ENCODE measurements at places on chromosomes 7 and 10. TPM values are rescaled to one million over a fixed set of nuclear protein-coding genes. Genes with fewer than 3 reads are reported as not detected.

DNA sequence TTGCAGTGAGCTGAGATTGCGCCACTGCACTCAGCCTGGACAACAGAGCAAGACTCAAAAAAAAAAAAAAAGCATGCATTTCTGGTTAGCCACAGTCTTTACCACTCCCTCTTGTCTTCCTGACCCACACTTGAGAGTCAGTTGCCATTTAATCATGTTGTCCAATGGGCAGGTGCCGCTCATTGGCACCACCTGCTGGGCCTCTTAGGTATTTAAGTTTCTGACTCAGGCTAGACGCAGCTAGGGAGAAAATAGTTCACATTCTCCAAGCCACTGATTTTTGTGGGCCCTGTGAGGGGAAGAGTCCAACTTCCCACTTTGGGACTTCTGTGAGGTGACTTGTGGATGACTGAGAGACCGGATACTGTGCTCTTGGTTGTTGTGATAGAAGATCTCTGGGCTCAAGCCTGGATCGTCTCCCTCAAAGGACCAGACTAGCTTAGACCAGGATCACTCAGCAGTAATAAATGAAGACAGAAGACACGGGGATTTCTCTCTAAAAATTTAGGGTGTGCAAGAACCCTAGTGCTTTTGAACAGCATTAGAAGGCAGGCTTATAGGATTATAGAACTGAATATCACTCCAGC, 26.8 kb upstream of the SORCS3 start:
- H3K27ac ChIP-seq: no peak overlapping the region
- H3K4me3 ChIP-seq: no peak overlapping the region
- no peaks in the 10 kb centered on the region for H3K4me1 ChIP-seq
- no peaks in the 10 kb centered on the region for H3K36me3 ChIP-seq

GRCh38 chr7:104137971-104138370, 69.8 kb downstream of the ORC5 start:
- peaks cover 32% of the 10 kb centered on the region for H3K36me3 ChIP-seq
- no peak overlapping the region for H3K27ac ChIP-seq
- H3K4me1 ChIP-seq: no peaks in the 10 kb centered on the region
- no peaks in the 10 kb centered on the region for H3K27me3 ChIP-seq

DNA sequence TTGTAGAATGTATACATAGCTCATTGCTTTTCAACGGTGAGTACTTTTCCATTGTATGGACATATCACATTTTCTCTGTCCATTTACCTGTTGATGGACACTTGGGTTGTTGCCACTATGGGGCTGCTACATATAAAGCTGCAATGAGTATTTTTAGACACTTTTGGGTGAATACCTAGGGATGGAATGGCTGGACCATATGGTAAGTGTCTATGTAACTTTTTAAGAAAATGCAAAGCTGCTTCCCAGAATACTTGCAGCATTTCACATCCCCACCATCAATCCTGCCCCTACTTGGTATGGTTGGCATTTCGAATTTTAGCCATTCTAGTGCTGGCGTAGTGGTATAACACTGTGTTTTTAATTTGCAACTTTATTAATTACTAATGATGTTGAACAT, 274.6 kb downstream of the TNS3 start:
- no peaks in the 10 kb centered on the region for H3K27me3 ChIP-seq
- no peak for DNase-seq
- no peak overlapping the region for H3K4me3 ChIP-seq
- peaks cover 21% of the 10 kb centered on the region for H3K36me3 ChIP-seq
- H3K27ac ChIP-seq: no peak overlapping the region

YAE1 gene
- 20.9 TPM for total RNA-seq

HOXA9 gene
- not detected for total RNA-seq

DNA sequence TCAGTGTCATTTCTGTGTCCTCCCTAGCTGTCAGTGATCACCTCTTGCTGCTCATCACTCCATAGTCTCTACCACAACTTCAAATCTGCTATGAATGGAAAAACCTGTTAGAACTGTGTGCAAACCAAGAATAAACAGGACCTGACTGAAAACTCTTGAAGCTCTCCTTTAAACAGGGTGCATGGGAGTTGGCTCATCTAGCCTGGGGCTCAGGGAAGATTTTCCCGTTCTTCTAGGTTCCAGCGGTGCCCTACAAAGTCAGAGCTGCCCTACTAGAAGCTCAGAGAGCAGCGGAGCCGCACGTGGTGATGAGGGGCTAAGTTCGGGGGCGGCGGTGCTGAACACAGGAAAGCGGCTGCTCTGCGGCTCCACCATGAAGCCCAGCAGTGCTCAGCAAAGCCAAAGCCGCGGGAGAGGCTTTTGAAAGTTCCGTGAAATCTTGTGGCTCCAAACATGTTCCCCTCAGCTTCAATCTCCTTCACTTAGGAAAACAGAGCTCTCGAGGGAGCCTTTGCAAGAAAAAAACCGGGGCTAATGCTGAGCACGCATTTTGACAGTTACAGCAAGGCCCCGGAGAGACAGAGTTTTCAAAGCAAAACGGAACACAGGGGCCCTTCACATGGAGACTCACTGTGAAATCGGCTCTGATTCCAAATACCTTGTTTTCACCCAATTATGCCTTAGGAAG, 30.5 kb downstream of the RGS10 start:
- peaks cover 8% of the 10 kb centered on the region for H3K4me1 ChIP-seq
- no peak for DNase-seq
- H3K27me3 ChIP-seq: no peaks in the 10 kb centered on the region
- no peaks in the 10 kb centered on the region for H3K36me3 ChIP-seq
- H3K4me3 ChIP-seq: no peak overlapping the region

GRCh38 chr10:74733612-74734011, 92.8 kb upstream of the KAT6B start:
- H3K4me3 ChIP-seq: no peak overlapping the region
- H3K27ac ChIP-seq: no peak overlapping the region
- H3K36me3 ChIP-seq: no peaks in the 10 kb centered on the region
- no peaks in the 10 kb centered on the region for H3K27me3 ChIP-seq

- no peaks in the 10 kb centered on the region for H3K27me3 ChIP-seq
- H3K36me3 ChIP-seq: no peaks in the 10 kb centered on the region
- H3K27ac ChIP-seq: no peak overlapping the region
Observed at GRCh38 chr7:41916450-41916927, 213.6 kb upstream of the INHBA start.

- H3K36me3 ChIP-seq: no peaks in the 10 kb centered on the region
- no peak overlapping the region for H3K27ac ChIP-seq
- DNase-seq: no peak
- H3K4me1 ChIP-seq: no peaks in the 10 kb centered on the region
- no peaks in the 10 kb centered on the region for H3K27me3 ChIP-seq
Observed at GRCh38 chr10:16901106-16901505, 83.9 kb upstream of the RSU1 start.

GRID2IP gene
- total RNA-seq: not detected

GRCh38 chr7:25037325-25037724, 57.3 kb upstream of the OSBPL3 start:
- H3K4me1 ChIP-seq: peaks cover 11% of the 10 kb centered on the region

GRCh38 chr7:22667562-22668239, 59.3 kb upstream of the IL6 start:
- no peak for DNase-seq
- no peaks in the 10 kb centered on the region for H3K27me3 ChIP-seq
- no peak overlapping the region for H3K4me3 ChIP-seq
- H3K4me1 ChIP-seq: peaks cover 7% of the 10 kb centered on the region
- no peak overlapping the region for H3K27ac ChIP-seq

GNAI1 gene
- total RNA-seq: not detected

- no peaks in the 10 kb centered on the region for H3K36me3 ChIP-seq
- H3K27me3 ChIP-seq: no peaks in the 10 kb centered on the region
- H3K4me3 ChIP-seq: no peak overlapping the region
- no peaks in the 10 kb centered on the region for H3K4me1 ChIP-seq
- no peak overlapping the region for H3K27ac ChIP-seq
Observed at GRCh38 chr7:209906-210305, 17.5 kb downstream of the FAM20C start.

GRCh38 chr7:105353752-105354328, 34.9 kb downstream of the SRPK2 start:
- H3K27ac ChIP-seq: no peak overlapping the region
- H3K4me3 ChIP-seq: no peak overlapping the region
- H3K36me3 ChIP-seq: no peaks in the 10 kb centered on the region

DNA sequence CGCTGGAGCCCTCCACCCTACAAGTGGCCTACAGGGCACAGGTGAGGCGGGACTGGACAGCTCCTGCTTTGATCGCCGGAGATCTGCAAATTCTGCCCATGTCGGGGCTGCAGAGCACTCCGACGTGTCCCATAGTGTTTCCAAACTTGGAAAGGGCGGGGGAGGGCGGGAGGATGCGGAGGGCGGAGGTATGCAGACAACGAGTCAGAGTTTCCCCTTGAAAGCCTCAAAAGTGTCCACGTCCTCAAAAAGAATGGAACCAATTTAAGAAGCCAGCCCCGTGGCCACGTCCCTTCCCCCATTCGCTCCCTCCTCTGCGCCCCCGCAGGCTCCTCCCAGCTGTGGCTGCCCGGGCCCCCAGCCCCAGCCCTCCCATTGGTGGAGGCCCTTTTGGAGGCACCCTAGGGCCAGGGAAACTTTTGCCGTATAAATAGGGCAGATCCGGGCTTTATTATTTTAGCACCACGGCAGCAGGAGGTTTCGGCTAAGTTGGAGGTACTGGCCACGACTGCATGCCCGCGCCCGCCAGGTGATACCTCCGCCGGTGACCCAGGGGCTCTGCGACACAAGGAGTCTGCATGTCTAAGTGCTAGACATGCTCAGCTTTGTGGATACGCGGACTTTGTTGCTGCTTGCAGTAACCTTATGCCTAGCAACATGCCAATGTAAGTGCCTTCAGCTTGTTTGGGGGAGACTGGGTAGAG, at the start of gene COL1A2:
Gene COL1A2, plus strand, starts transcription at position 459 of the 704 bp plus-strand sequence. Its CDS starts 137 bp downstream, at position 596.
- H3K27ac ChIP-seq: no peak within 1 kb of the TSS
- no peaks in the 10 kb centered on the region for H3K27me3 ChIP-seq
- H3K4me1 ChIP-seq: no peaks in the 10 kb centered on the region
- DNase-seq: no peak

DNA sequence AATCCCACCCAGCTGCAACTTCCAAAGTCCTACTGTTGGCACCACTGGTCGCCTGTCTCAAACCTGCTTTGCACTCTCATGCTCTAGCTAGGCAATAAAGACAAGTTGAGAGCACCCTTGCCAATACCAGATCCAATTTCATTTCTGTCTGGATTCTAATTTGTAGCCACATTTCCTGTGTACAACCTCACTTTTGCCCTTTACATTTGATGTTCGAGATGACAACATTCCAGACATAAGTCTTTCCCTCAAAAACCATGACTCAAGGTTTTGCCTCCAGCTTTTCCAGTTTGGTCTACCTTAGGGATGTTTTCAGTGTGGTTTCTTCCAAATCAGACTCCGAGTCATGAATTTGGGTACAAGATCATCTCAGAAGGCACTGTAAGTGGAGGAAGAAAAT, 309.0 kb downstream of the GPAM start:
- peaks cover 13% of the 10 kb centered on the region for H3K4me1 ChIP-seq
- H3K36me3 ChIP-seq: no peaks in the 10 kb centered on the region
- no peak overlapping the region for H3K27ac ChIP-seq
- no peaks in the 10 kb centered on the region for H3K27me3 ChIP-seq
- no peak overlapping the region for H3K4me3 ChIP-seq

ANKRD2 gene
- total RNA-seq: not detected

- no peak overlapping the region for H3K27ac ChIP-seq
- no peaks in the 10 kb centered on the region for H3K27me3 ChIP-seq
- DNase-seq: no peak
- H3K4me1 ChIP-seq: no peaks in the 10 kb centered on the region
- H3K36me3 ChIP-seq: no peaks in the 10 kb centered on the region
Observed at GRCh38 chr7:108078691-108079090, 51.5 kb downstream of the LAMB4 start.

DNA sequence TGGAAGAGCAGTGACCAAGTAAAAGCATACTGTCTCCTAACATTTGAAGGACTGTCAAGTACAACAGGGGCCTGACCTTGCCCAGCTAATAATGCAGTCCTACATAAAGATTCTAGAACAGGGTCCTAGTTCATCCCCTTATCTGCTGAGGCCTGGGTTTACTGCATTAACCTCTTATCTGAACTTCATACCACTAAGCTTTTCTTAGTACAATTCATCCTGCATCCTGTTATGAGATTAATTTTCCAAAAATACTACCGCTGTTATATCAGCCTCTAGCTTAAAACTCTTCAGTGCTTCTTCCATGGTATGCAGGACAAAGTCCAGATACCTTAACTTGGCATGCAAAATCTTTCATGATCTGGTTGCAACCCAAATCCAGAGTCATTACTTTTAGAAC, 72.5 kb downstream of the CHRM2 start:
- H3K4me3 ChIP-seq: no peak overlapping the region
- H3K36me3 ChIP-seq: no peaks in the 10 kb centered on the region
- H3K4me1 ChIP-seq: no peaks in the 10 kb centered on the region
- no peak for DNase-seq
- H3K27me3 ChIP-seq: no peaks in the 10 kb centered on the region

DNA sequence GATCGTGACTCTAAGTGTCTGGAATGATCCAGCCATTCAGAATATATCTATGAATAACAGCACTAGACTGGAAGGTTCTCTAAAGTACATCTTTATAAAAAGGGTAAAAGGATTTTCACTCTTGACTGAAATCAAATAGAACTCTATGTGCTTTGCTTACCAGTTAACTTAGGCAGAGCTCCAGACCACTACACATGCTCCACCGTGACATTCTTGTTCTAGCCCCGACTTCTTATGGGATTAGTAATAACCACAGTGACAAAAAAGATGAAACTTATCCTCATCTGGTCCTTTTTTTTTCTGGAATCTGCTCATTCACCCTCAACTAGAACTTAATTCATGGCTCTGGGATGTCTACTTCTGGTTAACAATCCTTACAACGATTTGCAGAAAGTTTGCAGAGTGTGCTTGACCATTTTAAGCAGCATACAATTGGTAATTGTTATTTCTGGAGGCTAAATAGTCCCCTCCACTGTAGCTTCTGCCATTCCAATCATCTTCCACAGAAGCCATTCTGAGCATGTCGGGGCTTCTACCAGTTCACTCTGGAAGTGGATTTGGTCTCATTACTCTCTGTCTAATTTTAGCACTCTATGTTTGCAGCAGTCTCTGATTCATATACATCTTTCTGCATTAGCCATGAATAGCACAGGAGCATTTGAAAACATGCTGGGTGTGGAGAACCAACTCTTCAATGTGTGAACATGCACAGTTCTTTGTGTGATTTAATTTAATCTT, 163.7 kb upstream of the CDC14C start:
- H3K4me1 ChIP-seq: no peaks in the 10 kb centered on the region
- H3K27me3 ChIP-seq: no peaks in the 10 kb centered on the region
- H3K36me3 ChIP-seq: no peaks in the 10 kb centered on the region
- H3K27ac ChIP-seq: no peak overlapping the region
- DNase-seq: no peak
- H3K4me3 ChIP-seq: no peak overlapping the region

HTR5A gene
- total RNA-seq: not detected

GIMAP7 gene
- not detected for total RNA-seq

ST8SIA6 gene
- not detected for total RNA-seq

- no peaks in the 10 kb centered on the region for H3K27me3 ChIP-seq
- peaks cover 28% of the 10 kb centered on the region for H3K4me1 ChIP-seq
- peak overlapping the region; percentile 26 for H3K4me3 ChIP-seq
Observed at GRCh38 chr10:35523670-35524225, 81.4 kb upstream of the GJD4 start.
